ENCODE measurements at places on chromosomes 12 and 14.

DNA sequence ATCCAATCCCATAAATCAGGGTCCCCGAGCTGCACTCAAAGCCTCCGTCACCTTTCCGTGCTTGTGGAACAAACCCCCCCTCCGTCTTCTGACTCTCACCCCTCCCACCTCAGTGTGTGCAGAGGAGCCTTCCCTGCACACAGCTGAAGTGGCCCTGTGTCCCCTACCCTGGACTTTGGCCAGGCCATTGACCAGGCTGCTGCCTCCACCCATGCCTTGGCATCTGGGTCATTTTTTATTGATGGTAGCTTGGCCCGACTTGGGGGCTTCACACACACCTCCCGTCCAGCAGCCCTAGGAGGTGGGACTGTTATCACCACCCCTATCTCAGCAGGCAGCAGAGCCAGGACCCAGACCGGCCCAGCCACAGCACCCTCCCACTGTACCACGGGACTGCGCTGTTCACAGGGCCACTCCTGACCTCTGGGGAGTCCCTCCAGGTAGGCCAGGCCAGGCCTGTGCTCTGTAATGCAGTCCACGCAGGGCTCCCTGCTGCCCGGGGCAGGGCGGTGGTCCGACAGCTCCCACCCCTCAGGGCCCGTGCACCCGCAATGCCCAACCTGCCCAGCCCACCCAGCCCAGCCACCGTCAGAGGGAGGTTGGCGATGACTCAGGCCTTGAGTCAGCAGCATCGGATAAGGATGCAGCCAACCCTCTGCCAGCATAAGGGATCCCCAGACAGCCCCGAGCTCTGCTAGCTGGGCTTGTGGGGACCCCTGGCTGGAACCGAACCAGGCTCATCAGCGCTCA, 9.2 kb upstream of the INF2 start:
- no peak for DNase-seq

DNA sequence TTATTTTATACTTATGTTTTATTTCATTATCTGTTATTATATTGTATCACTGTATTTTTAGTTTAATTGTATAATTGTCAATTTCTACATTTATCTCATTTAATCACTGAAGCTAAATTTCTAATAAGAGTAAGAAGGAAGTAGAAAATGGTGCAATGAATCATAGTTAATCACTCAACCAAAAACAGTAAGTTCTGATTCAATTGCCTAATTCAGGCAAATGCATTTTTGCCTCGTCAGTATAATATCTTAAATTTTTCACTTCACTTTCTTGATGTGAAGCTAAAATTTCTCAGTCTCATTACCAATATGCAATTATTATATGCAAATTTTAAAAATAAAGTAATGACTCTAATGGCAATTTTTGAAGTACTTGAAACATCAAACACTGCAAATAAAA, 340.5 kb upstream of the USP15 start:
- DNase-seq: peak; percentile 18

DNA sequence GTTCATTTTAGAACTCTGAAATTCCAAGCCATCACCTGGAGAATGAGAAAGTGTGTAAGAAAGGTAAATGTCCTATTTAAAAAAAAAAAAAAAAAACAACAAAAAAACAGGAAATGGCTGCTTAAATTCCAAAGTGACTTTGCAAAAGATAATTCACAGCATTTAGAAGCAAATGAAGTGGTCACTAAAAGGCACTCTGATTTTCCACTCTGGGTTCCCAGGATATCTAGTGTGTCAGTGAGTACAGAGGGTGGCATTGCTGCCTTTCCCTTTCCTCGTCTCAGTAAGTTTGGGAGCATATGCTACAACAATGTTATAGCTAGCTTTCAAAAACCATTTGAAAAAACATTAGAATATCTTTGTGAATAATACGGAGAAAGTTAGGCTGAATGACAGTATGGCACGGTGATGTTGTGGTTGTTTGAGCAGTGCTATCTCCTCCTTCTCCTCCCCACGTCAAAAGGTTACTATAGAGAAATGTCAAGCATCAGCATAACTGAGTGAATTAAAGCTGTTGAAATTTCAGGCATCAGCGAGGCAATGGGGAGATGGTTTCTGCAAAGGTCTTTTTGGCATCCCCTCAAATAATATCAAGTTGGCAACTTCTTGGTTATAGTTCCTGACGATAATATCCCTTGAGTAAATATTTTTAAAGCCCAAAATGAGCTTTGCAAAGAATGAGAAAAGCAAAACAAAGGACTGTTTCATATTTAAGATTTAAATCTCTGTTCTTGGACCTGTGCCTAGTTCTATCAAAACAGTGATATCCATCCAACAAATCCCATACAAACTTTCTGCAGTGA, 164.5 kb upstream of the E2F7 start:
- no peak for DNase-seq

GRCh38 chr12:6084261-6084968, 40.1 kb downstream of the VWF start:
- no peak for DNase-seq

DNA sequence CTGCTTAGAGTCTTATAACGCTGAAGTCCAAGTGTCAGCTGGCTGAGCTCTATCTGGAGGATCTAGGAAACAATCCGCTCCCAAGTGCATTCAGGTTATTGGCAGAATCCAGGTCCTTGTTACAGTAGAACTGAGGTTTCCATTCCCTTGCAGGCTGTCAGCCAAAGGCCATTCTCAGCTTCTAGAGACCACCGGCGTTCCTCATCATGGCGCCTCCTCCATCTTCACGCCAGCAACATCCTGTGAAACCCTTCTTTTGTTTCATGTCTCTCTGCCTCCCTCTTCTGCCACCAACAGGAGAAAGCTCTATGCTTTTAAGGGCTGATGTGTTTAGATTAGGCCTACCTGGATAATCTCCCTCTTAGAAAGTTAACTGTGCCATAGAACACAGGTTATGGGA, 133.0 kb upstream of the RASSF8 start:
- DNase-seq: no peak

Data from inflammatory macrophage treated with lipopolysaccharide for 1 hour (primary cell).